ENCODE measurements at places on chromosomes 5 and 9. TPM values are rescaled to one million over a fixed set of nuclear protein-coding genes. Genes with fewer than 3 reads are reported as not detected.

SPINK13 gene
- total RNA-seq, result not detected

FAM78A gene
- total RNA-seq, result 5.8 TPM

PROB1 gene
- 0.94 TPM for total RNA-seq

TAF11L12 gene
- not detected for total RNA-seq

PHYHD1 gene
- total RNA-seq, result 43.8 TPM

FOXD4L4 gene
- 0.19 TPM for total RNA-seq
